ENCODE measurements at places on chromosomes 13 and 19.

- DNase-seq, result no peak
These were observed 8.1 kb downstream of the CCDC70 start for GRCh38 chr13:51869916-51870315.

DNA sequence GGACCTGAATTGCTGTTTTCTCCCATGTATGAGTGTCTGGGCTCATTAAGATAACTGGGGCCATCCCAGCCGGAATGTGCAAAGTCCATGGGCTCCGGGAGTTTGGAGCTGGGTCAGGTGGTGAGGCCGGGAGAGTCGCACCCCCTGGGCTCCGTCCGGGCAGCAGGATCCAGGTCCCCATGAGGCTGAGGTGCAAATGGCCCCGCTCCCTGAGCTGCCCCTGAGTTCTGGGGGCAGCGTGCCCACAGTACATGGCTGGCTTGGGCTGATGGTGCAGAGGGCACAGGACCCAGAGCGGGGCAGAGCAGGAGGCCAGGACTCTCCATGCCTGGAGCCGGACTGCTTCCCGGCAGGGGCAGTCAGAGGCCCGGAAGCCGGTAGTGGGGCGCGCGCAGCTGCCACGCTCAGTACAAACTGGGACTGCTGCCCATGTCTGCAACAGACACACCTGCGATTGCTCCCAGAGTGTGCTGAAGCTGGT, 136.0 kb downstream of the KDM4B start:
- no peak for DNase-seq

- DNase-seq, result no peak
These were observed 33.6 kb downstream of the AKAP11 start for GRCh38 chr13:42305503-42305902.

DNA sequence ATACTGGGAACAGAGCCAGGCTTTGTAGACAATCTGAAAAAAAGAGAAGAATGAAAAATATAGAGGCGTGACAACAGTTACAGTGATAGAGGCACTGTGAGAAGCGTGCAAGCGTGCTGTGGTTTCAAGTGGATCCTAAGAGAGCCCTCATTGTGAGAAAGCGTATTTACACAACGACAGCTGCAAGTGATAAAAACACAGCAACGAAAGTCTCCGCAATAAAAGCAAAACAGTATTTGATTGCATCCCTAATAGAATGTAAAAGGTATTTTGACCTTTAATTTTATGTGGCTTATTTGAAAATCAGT, 642.7 kb upstream of the ARGLU1 start:
- DNase-seq, result peak; percentile 99

- peak; percentile 83 for DNase-seq
These were observed at the start of gene ZNF30 for GRCh38 chr19:34926685-34927375. Gene ZNF30 (plus strand): TSS chr19:34926903. CDS start chr19:34929948, 3,045 bp downstream.

DNA sequence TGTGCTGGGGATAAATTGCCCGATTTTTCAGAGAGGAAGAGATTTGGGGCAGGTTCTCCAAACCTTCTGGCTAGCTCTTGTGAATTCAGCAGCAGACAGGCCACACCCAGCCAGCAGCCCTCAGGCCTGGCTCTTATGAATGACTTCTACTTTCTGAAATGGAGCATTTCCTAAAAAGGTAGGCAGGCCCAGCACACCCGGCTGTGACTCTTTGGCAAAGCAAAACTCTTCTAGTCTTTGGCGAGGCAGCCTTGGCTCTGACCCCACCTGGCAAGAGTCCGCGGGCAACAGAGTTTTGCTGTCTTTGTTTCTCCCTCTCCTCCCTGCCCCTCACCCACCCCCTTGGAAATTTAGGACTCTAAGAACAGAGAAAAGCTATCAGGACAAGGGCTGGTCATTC, 221.2 kb downstream of the ZNF536 start:
- no peak for DNase-seq

- DNase-seq, result no peak
These were observed 1.1 kb upstream of the ACP5 start for GRCh38 chr19:11578258-11579142.

- no peak for DNase-seq
These were observed 2.7 kb downstream of the MAB21L1 start for GRCh38 chr13:35473802-35474201.

DNA sequence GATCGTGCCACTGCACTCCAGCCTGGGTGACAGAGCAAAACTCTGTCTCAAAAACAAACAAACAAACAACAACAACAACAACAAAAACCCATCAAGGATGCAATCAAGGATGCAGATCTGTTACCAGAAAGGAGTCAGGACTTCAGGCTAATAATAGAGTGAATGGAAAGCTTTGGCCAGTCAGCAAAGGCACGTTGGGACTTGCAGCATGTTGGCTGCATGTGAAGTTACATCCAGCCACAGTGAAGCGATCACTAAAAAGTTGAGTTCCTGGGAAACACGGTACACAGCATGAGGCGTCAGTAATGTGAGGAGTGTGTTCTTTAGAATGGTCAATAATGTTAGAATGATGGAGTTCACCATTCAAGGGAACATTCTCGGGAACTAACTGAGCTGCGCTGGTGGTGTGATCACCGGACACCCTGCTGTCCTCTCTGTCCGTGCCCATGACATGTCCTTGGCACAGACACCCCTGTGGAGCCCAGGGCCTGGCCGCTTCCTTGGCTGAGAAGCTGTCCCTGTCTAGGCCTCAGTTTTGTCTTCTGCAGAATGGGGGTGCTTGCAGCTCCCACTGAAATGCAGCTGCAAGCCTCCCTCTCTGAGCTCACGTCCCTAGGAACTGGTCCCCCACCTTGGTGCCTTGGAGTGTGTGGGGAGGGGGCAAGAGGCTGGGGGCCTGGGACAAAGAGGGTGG, 2.3 kb upstream of the LGALS7B start:
- DNase-seq, result no peak

DNA sequence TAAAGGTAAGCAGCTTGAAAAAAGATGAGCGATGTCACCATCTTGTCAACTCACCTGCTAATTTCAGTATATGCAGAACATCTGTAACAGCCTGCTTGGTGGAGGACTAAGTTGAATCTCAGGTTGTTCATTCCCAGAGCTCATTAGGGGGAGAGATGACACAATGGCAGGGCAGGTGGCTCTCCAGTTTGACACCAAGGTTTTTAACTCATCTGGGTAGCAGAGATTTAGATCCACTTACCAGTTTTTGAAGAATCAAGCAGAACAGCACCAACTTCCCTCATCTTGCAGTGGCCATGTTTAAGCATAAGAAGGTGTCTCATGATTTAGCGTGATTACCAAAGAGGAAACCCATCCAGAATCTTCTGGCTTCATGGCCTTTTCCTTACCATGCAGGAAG, 168.3 kb downstream of the TSHZ3 start:
- no peak for DNase-seq

DNA sequence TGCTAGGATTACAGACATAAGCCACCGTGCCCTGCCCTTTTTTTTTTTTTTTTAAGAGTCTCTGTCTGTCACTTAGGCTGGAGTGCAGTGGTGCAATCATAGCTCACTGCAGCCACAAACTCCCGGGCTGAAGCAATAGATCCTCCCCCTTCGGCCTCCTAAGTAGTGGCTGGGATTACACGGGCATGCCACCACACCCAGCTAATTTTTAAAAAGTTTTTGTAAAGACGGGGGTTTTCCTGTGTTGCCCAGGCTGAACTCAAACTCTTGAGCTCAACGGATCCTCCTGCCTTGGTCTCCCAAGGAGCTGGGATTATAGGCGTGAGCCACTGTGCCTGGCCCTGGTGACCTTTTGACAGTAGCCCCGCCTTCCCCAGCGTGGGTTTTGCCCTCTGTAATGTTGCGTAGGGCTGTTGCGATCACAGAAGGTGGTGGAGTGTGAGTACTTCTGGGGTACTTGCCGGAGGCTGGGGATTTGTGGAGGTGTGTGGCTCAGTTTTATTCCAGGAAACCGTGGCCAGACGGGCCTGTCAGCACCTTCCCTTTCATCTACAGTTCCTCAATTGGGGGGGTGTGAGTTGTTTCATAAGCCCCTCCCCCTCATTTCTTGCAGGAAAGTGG, 11.6 kb upstream of the RETN start:
- DNase-seq, result no peak

DNA sequence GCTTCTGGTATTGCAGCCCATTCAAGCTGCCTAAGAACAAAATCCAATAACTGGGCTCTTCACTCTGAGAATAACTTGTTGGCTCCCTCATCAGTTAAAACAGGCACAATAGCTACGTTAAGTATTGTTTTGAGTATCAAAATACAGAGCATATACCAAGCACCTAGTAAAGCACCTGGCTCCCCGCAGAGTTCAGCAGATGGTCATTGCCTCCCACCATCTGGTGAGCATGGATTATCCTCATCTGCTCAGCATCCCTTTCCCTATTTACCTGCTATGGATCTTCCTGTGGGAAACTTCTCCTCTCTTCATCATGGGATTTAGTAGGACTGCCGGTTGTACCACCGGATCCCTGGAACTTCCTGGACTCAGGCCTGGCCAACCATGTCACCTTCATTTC, 199.2 kb upstream of the MAB21L1 start:
- DNase-seq, result no peak

GRCh38 chr13:112748947-112749735, 59.3 kb downstream of the ATP11A start:
- DNase-seq, result no peak

GRCh38 chr13:22012686-22013085, 341.8 kb downstream of the FGF9 start:
- DNase-seq, result no peak

DNA sequence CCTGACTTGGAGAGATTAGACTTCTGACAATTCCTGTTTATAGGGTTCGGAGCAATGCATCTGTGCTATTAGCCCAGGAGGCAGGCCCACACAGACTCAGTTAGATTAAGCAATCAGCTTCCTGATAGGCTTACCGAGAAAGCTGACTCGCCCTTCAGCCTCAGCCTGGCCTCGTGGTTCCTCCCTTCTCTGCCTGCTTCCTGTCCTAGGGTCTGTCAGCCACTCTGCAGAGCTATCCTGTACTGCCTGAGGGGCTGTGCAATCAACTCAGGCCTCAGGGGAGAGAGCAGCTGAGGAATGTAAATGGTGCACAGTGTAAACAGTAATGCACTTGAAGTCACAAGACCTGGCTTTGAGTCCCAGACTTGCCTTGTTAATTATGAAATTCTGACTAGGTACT, 30.7 kb downstream of the HTR2A start:
- no peak for DNase-seq

DNA sequence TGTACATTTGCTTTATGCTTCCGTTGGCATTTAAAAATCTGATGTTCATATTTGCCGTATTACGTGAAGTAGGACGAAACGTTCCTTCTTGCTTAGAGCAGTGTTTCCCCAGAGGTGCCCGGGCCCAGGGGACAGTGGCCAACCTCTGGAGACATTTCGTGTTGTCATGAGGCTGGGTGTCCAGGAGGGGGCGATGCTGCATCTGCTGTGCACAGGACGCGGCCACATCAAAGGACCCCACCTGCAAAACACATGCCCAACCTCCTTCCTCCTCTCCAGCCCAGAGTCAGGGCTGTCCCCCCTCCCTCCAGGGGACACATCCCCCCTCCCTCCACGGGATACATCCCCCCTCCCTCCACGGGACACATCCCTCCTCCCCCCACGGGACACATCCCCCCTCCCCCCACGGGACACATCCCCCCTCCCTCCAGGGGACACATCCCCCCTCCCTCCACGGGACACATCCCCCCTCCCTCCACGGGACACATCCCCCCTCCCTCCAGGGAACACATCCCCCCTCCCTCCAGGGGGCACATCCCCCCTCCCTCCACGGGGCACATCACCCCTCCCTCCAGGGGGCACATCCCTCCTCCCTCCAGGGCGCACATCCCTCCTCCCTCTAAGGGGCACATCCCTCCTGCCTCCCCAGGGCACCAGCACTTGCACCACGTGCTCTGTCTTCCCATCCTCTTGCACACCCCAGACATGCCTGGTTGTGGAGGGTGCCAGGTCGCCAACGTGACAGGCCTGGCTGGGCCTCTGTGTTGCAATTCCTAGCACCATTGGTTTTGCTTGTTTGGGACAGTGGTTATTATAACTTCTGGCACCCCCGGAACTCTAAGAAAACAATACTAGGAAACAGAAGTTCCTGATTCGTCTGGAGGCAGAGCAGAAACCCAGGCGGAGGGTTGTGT, 46.7 kb downstream of the GAS6 start:
- peak; percentile 89 for DNase-seq

- no peak for DNase-seq
These were observed 114.4 kb downstream of the ZAR1L start for GRCh38 chr13:32200741-32201140.

- DNase-seq, result no peak
These were observed 462.7 kb upstream of the ZNF507 start for GRCh38 chr19:31882709-31883108.

DNA sequence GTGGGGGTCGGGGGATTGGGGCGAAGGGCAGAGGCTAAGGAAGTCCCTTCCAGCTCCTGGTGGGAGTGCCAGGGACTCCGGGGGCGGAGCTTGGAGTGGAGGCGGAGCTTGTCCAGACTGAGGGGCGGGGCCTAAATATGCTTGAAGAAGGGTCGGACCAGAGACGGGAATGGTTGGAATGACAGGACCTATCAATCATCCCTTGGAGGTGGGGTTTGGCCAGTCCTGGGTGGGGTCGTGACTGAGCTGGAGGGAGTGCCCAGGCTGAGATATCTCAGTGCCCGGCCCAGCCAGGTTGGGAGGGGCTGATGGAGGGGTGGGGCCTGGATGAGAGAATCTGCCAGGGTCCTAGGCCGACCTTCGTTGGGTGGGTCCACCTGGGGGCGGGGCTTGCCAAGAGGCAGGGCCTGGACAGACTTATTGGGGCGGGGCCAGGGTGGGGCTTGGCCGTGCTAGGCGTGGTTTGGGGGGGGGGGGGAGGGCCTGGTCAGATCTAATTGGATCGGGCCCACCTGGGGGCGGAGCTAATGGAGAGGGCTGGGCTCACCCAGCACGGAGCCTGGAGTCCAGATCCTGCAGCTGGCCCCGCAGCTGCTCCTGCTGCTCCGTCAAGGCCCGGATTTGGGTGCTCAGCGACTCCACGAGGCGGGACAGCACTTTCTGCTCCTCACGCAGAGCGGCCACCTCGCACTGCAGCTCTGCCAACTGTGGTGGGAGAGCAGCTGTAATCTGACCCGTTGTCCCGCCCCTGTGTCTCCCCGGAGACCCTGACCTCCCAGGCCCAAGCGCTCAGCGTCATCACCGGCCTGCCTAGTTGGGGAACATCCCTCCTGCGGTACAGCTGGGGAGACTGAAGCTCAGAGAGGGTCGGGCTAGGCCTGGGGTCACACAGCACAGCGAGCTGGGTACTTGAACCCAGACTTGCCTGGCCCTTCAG, 2.6 kb upstream of the WIZ start:
- peak; percentile 29 for DNase-seq

- no peak for DNase-seq
These were observed 46.5 kb downstream of the RCBTB2 start for GRCh38 chr13:48486362-48486761.

DNA sequence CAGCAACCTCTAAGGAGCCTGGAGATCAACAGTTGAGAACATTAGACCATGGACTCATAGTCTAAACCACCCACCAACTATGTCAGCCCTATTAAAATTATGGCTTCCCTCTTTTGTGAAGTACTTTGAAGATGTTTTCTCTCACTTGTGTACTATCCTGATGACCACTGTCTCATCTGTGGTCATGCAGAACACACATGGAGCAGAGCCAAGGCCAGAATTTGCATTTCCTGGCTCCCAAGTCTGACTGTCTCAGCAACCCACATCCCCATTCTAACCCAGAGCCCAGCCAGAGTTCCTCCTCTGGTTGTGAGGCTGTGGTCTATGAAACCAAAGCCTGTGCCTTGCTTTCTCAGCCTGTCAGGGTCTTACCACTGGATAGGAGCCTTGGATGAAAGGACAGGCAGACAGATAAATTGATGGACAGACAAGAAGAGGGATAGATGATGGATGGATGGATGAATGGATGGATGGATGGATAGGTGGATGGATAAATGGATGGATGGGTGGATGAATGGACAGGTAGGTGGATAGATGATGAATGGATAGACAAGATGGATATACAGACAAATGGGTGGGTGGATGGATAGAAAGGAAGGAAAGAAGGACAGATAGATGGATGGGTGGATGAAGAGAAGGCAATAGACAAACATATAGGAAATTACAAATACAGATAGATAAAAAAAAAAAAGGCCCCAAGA, 35.4 kb downstream of the ZNF557 start:
- no peak for DNase-seq

All from NCI-H1105 (cell line).